ENCODE measurements at places on chromosomes 5 and 9.

DNA sequence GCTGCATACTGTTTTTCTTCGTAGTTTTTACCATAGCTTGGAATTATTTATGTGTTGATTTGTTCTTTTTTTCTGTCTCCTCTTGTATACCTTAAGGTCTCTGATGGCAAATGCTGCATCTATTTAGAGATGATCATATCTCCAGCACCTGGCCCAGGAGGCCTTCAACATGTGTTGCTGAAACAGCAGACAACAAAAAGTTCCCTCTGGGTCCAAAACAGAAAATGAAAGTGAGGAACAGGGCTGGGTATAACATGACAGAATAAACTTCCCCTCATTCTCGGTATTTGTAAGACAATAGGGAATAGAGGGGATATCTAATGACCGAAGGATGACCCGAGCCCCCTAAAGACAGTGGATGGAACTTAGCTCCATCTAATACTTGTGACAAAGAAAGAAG, 22.7 kb upstream of the PCSK1 start:
- no peak for DNase-seq

DNA sequence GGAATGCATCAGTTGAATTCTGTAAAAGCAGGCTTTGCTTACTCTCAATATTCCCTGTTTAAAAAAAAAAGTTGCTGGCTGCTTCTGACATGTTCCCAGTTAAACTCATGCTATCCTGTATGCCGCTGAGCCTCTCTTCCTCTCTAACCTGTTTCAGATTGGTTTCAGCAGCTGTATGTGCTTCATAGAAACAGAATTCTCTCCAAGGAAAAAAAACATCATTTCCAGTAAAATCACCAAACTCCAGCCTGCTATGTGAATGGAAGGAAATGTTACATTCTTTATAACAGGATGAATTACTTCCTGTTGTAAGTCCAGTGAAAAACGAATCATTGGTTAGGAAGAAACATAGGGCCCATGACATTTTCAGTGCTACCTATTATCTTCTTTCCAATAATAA, 25.7 kb upstream of the KCNV2 start:
- DNase-seq, result no peak

GRCh38 chr5:39394946-39395345, 29.8 kb downstream of the DAB2 start:
- DNase-seq, result no peak

GRCh38 chr5:123611406-123611709, 99.4 kb downstream of the CSNK1G3 start:
- no peak for DNase-seq

DNA sequence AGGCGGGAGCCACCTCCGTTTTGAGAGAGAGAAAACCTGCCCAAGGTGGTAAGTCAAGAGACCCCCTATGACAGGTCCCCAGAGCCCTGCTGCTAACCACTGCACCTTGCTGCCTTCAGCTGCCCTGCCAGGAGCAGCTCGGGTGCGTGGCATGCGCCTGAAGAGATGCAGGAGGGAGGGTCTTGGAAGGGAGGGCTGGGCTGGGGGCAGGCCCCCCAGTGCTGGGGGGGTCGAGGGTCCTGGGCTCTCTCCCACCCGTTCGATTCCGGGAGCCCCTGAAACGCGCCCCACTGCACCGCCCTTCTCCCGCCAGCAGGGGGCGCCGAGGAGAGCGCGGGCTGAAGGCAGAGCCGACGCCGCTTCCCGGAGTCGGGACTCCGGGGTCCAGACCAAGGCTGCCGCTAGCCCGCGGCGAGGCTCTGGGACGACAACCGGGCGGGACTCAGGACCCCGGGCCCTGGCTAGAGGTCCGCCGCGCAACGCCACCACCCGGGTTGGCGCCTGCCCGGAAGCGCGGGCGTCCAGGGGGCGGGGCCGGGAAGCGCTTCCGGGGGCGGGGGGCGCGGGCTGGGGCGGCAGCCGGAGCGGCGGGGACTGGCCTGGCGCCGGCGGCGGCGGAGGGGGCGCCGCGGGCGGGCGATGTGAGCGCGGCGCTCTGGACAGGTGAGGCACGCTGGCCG, at the start of gene ZBTB34:
ZBTB34 (plus strand) TSS at position 563 of the 680 bp plus-strand sequence. CDS start 18,761 bp downstream, outside the sequence.
- peak; percentile 94 for DNase-seq

DNA sequence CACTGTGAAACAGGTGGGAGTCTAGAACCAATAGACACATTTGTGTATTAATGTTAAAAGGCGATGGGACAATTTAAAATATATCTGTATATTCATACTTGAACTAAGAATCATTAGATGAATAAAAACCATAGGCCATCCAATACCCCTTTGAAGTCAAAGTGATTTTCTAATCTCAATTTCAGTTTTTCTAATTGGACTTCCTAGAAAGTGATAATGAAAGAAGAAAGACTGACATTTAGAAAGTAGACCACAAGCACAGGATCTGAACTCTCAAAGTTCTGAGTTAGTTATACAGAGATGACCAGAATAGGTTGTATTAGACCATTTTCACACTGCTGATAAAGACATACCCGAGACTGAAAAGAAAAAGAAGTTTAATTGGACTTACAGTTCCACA, 412.8 kb upstream of the PIK3R1 start:
- DNase-seq, result no peak

GRCh38 chr9:83511051-83511450, 27.1 kb downstream of the FRMD3 start:
- no peak for DNase-seq

- DNase-seq, result no peak
Observed at GRCh38 chr9:15086778-15087324, 176.6 kb upstream of the FREM1 start.

DNA sequence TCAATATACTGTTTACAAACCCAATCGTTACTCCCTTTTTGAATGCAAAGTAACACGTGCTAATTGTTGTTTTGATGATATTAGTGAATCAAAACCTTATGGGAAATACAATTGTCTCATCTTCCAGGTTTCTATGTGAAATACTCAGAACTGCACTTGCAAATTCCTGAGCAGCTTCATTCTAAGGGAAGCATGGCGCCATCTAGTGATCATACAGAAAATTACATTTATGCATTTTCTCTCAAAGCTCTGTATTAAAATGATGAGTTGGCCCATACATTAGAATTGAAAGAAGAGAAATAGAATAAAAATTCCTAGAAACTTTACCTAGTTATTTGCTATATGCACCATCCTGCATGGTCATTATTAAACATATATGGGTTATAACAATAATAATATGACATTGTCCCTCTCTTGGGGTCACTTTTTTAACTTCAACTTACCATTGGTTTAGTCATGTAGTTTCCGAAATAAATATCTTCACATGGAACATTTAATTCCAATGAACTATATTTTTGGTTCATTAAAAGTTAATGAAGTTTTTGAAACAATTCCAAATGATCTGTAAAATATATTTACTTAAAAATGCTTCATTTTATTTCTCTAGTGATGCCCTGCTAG, 220.0 kb downstream of the PDE4D start:
- no peak for DNase-seq

DNA sequence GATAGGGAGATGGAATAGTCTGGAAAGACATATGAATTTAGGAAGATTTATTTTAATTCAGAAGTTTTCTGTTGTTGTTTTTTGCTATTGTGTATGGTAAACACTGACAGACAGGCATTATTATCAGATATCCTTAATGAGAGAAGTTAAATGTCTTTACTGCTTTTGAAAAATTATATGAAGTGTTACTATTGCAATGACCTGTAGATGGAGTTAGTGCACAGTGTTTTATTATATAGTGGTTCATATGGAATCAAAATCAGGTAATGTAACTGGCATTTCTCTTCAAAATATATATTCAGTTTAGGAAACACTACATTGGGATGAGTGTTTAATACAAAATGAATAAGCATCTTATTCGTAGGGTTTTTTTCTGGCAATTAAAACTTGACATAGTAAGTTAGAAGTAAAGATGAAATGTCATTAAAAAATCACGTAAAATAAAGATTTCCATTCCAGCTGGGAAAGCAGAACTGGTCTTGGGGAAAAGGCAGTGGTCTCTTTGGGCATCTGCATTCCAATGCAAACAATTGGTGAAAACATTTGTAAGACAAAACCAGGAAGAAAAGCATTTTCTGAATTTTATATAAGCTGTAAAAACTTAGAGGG, 3.9 kb downstream of the GABRA1 start:
- no peak for DNase-seq

- DNase-seq, result no peak
Observed at GRCh38 chr9:129580211-129580915, 40.5 kb downstream of the C9orf50 start.

DNA sequence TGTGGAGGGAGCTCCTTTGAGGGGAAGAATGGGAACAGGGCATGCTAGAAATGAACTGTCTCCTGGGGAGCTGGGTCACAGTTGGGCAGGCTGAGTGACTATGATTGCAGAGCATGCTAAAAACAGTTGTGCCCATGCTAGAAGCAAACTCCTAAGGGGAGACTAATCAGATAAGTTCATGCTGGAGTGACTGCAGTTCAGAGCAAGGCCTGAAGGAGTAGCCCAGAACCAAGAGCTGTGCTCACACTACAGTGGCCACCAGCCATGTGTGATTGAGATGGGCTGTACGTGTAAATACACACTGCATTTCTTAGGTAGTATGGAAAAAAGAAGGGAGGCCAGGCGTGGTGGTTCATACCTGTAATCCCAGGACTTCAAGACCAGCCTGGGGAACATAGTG, 10.3 kb upstream of the AK1 start:
- DNase-seq, result no peak

- no peak for DNase-seq
Observed at GRCh38 chr5:146799231-146799630, 79.3 kb downstream of the PPP2R2B start.

- DNase-seq, result no peak
Observed at GRCh38 chr9:122912671-122912963, 506 bp downstream of the ZBTB6 start.

DNA sequence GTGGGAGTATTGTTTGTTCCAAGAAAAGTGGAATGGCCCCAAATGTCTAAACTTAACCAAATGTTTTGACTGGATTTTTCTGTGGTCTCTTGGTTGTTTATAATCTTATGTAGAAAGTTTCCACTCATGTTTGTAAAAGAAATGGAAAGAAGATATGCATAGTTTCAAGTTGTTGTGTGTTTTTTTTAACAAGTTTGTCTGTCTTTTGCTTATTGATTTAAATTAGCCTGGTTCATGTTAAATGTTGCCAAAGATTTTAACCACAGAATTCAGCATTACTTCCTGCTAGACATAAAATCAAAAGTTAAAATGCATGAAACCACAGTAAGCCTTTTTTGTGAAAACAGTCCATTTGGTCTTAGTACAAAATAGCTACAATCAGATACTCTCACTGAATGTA, 14.0 kb downstream of the PPWD1 start:
- no peak for DNase-seq

DNA sequence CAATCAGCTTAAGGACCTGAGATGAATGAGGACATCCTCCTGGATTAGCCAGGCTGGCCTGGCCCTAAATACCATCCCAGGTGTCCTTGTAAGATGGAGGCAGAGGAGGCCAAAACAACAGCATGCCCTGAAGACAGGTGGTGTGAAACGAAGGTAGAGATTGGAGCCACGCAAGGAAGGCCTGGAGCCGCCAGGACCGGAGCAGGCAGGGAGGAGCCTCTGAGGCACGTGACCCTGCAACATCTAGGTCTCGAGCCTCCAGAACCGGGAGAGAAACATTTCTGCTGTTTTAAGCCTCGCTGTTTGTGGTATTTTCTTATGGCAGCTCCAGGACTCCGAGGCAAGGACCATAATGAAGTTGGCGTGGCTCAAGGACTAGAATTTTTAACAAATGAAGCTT, 9.7 kb upstream of the COL5A1 start:
- no peak for DNase-seq

DNA sequence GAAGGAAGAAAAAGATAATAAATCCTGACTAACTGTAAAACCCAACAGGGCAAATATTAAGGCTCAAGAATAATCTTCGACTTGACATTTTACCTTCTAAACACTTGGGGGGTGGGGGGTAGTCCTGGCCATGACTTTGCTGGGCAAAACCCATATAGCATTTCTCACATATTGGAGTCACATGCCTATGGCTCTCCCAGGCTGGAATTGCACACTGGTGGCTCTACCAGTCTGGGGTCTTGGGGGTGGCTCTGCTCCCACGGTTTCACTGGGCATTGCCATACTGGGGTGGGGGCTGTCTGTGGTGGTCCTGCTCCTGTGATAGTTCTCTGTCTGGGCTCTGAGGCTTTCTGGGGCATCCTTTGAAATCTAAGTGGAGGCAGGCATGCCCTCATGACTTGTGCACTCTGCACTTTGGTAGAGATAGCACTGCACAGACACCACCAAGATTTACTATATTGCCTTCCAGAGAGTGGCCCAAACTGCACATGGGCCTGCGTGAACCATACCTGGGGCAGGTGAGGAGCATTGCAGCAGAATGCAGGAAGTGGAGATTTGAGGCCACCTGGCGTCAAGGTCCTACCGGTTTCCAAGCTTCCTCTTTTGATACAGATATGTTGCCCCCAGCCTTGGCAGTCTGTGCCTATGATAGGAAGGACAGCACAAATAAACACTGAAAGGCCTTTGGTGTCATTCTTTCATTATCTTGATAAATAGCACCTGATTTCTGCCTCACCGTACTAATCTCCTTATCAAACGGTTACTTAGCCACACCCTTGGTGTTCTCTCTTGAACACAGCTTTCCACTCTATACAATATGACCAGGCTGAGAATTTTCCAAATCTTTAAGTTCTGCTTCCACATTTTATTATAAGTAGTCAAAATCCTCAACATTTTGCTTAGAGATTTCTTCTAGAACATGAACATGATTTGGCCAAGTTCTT, 29.8 kb downstream of the BAAT start:
- no peak for DNase-seq

DNA sequence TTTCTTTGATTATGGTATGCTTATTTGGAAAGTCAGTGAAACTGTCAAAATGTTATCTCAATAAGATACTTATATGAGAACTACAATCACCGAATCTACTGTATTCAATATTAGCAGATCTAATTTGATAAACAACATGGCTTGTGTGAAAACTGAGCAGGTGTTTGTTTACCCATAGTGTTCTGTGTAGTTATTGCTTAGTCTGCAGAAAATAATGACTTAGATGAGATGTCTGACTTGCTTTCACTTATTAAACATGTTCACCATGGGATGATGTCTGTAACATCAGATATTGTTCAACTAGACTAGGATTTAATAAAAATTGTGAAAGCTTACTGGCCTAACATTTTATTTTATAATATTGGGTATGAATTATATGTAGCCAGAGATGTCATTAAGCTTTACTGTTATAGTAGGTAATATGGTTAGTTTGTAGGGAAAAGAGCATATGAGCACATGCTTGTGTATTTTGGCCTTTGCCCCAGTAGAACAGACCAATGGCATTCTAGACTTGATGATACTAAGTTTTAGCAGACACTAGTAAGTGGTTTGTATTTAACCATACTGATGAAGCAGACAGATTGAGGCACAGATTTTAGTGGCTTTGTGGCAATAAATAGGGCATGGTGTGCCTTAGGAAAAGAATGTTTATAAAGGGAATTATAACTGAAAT, 16.4 kb downstream of the SUB1 start:
- DNase-seq, result no peak

Measured in activated CD8-positive, alpha-beta memory T cell treated with anti-CD3 and anti-CD28 coated beads, Interleukin-2, amount 50 U/mL, for 48 hours (primary cell).